ENCODE measurements at places on chromosomes 4 and X.

DNA sequence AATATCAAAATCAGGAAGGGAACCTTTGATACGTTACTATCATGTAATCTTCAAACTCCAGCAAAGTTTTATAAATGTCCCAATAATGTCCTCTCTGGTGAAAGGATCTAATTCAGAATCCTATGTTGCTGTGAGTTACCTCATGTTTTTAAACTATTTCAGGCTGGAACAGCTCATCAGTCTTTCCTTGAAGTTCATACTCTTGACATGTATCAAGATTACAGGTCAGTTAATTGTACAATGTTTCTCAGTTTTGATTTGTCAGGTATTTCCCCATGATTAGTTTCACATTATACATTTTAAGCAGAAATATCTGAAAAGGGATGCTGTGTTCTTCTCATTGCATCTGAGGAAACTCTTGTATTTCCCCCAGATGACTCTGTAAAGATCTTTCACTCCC is 136.5 kb upstream of the HS3ST1 start:
- no peak for DNase-seq

GRCh38 chr4:139849219-139849618 is 183.6 kb downstream of the MGST2 start:
- DNase-seq = no peak

DNA sequence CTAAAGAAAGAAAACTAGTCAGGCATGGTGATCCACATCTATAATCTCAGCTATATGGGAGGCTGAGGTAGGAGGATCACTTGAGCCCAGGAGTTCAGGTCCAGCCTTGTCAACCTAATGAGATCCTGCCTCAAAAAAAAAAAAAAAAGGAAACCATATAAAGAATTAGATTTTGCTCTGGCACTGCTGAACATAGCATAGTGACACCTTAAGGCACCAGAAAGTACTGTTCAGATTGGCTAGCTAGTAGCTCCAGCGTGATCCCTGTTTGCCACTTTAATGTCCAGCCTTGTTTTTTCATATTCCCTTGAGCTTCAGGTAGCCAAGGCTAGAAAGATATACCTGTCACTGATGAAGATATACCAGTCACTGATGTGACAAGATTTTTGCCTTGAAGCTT is 34.1 kb downstream of the EXOC1 start:
- DNase-seq = no peak

DNA sequence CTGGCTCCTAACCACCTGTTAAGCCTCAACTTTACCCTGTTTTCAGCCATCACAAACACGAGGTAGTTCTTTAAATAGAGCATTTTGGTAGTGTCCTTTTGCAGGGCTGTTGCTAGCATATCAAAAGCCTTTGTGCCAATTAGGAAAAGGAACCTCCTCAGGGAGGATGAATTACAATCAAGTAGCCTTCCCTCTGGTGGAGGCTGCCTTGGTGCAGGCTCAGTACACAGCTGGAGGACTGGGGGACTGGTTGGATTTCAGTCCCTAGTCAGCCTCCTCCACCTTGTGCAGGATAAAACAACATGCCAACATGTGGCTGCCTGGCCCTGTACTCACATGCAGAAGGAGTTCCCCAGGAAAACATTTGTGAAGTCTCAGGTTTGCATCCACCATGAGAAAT is 53.1 kb downstream of the RASGEF1B start:
- DNase-seq = no peak

- no peak for DNase-seq
These were observed 46.8 kb downstream of the PKD2 start for GRCh38 chr4:88054229-88054628.

DNA sequence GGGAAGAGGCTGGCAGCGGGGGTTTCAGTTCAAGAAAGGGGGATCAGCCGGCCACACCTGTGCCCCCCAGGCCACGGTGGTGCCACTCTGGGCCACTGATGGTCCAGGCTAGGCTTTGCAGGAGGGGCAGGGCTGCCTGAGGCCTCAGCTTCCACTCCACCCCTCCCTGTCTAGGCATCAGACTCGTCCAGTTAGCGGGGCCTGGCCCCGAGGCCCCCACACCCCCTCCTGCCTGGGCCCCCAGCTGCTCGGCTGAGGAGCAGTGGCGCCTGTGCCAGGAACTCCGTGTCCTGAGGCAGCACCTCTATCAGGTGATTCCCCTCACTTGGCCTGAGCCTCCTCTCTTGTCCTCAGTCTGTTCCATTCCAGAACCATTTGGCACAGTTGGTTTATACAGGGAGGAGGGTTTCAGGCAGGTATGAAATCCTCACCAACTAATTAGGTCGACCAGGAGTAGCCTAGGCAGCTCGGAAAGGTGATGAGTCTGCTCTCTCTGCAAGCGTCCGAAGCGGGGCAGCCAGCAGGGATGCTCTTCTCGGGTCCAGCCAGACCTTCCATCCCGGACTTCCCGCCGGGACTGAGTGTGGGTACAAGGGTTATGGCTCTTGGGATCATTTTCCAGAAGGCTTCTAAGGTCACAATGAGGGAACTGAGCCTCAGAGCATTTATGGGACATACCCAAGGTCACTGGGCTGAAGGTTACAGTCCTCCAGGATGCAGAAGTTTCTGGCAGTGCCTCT is 2.1 kb downstream of the NSG1 start:
- DNase-seq = no peak

GRCh38 chrX:38560776-38561125 is 591 bp upstream of the TSPAN7 start:
- no peak for DNase-seq

- no peak for DNase-seq
These were observed 179.0 kb downstream of the PDGFC start for GRCh38 chr4:156792462-156793085.

DNA sequence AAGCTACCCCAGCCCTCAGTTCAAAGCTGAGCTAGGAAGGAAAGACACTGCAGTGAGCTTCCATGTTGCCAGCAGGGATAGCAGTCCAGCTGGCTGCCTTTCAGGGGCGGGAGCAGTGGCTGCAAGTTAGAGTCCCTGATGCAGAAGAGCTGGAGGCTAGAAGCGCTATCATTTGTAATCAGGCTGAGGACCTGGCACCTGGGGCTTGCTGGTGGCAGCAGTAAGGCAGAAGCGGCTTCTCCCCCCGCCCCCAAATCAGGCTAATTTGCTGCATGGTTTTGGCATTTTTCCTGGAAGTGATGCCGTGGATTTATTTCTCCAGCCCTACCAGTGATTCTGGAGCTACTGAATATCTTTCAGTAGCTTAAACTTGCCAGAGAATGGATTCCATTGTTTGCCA is 203.3 kb downstream of the CLCN4 start:
- DNase-seq = no peak

DNA sequence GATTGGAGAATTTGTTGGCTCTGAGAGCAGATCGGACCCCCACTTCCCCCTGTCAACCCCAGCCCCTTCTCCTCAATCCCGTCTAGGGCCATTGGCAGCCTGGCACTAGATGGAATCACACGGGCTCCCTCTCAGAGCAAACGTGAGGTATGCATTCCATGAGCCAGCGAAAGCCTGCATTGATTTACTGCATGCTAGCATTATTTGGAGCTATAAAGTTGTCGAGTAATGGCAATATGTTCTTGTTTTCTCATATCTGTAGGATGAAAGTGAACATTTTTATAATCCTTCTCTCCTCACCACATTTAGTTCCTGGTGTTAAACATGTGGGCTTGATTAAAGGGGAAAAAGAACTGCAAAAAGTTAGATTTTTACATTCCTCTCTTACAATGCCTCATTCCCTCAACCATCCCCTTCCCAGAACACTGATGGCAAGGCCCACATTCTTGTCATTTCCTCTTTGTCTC is 159.2 kb downstream of the SPRY1 start:
- no peak for DNase-seq

DNA sequence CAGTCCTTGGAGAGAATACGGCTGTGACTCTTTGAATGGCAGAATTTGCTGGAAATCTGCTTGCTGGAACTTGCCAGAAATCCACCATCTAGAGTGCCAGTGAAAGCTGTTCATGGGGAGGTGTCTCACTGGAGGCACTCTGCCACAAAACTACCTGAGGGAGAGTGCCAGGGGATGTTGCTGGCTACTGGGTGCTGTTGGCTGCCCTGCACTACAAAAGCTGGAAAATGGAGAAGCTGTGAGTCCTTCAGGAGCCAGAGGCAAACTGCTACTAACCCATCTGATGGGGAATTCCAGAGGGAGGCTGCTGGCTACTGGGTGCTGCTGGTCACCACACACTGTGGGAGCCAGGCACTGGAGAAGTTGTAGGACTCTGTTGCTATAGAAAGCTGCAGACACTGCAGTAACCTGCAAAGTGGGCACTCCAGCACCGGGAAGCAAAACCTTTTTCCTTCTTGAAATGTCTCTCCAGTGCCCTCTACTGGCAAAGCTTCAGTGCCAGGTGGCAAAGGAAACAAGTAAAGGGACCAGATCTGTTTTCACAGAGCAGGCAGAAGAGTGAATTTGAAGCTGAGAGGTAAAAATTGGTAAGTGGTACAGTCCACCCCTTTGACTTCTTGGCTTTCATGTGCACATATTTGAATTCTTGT is 47.8 kb upstream of the HSD17B10 start:
- DNase-seq = peak; percentile 73

DNA sequence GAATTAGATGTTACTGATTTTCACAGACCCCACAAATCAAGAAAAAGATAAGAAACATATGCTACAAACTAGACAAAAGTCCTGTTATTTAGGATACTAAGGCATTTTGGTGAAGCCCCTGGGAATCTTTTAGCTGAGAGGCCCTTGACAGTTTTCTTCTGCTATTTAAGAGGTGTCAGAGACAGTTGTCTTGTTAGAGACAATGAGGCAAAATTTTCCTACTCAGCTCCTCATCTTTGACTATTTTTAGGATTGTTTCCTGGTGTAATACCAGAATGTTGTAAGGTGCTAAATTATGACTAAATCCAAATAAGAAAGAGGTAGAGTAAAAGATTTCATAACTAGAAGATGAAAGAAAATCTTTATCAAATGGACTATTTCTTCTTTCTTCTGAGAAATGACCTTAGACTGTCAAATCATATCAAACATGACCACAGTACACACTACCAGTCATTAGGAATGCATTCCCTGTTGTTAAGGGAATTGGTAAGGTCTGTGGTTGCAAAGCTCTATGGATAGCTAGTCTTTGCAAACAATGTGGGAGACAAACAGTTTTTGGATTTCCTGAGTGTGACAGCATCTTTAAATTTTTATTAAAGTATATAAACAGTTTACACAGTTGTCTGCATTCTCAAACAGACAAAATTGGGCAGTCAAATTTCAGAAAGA is 926.1 kb downstream of the ADGRL3 start:
- no peak for DNase-seq
